Stimulated activated CD4-positive, alpha-beta T cell treated with anti-CD3 and anti-CD28 coated beads, Interleukin-2, amount 100 ng/mL, for 4 hours (primary cell): ENCODE measurements at places on chromosomes 1 and 21.

DNA sequence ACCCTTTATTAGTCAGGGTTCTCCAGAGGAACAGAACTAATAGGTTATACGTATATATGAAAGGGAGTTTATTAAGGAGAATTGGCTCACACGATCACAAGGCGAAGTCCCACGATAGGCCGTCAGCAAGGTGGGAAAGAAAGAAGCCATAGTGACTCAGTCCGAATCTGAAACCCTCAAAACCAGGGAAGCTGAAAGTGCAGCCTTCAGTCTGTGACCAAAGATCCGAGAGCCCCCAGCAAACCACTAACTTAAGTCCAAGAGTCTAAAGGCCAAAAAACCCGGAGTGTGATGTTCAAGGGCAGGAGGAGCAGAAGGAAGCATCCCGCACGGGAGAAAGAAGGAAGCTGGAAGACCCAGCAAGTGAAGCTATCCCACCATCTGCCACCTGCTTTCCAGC lies 9.9 kb downstream of the IFNLR1 start:
- DNase-seq: no peak

DNA sequence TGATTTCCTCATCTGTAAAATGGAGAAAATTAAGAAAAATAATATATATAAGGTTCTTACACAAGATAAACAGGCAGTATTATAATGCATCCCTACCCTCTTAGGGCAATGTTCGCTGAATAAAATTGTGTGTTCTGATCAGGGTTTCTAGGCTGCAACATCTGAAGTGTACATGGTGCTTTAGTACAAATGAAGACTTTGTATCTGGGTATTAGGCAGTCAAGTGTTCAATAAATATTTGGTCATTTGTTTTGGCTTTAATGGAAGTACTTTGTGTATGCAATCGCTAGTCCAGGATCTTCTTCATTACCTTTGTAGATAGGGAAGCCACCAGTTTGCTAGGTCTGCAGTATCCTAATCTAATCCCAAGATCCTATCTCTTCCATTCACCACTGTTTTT lies 28.1 kb downstream of the DNASE2B start:
- no peak for DNase-seq

- no peak for DNase-seq
Observed at GRCh38 chr1:1527092-1527816, 13.2 kb downstream of the TMEM240 start.

DNA sequence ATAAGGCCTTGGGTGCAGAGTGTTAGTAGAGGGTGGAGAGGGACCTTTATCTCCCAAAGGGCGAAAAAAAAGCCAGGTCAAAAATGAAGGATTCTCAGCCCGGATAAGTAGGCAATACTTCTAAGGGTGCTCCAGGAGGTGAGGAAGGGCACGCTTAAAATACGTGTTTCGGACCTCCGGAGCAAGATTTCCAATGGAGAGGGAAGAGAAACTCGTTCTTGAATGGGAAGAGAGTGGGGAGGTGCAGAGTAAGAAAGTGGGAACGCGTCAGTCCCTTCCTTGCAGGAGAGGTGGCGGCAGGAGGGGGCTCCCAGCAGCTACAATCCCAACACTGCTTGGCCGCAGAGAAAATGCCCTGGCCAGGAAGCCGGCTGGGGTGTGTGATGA lies 581 bp downstream of the EFCAB14 start:
- no peak for DNase-seq
